ENCODE measurements at places on chromosomes 3 and 15.
A peak's percentile ranks its signal among the peaks of the same experiment; 100 is the strongest.

DNA sequence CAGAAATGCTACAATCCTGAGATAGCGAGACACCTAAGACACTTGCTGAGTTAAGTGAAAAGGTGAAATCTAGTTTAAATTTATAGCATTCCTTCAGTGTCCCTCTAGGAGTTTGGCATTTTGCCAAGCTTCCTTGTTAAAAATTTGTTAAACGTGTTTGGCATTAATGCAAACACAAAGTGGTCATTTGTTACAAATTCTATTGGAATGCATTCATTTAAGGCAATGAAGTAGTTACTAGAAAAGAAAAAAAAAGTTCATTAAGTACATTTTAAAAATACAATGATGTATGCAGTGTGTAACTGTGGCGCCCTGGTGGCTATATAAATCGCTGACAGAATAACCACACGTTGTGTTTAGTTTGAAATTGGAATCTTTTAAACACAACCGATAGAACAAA, 31.3 kb upstream of the WNT5A start:
- DNase-seq, result no peak

- peak; percentile 28 for DNase-seq
These were observed 326.1 kb downstream of the SATB1 start for GRCh38 chr3:18098960-18099587.

DNA sequence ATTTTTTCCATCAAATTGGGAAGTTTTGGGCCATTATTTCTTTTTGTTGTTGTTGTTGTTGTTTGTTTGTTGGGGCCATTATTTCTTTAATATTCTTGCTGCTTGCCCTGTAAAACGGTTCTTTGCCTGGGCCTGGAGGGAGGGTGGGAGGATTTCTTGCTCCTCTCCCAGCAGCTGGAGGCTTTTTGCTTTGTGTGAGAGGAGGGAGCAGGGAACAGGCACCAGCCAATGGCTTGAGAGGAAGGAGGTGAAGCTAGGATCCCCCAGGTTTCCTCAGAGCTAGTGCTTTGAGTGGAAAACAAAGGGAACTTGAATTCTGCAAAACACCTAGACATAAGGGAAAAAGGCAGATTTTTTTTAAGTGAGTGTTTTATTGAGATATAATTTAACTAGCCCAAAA, 61.2 kb upstream of the DNAJC19 start:
- no peak for DNase-seq

DNA sequence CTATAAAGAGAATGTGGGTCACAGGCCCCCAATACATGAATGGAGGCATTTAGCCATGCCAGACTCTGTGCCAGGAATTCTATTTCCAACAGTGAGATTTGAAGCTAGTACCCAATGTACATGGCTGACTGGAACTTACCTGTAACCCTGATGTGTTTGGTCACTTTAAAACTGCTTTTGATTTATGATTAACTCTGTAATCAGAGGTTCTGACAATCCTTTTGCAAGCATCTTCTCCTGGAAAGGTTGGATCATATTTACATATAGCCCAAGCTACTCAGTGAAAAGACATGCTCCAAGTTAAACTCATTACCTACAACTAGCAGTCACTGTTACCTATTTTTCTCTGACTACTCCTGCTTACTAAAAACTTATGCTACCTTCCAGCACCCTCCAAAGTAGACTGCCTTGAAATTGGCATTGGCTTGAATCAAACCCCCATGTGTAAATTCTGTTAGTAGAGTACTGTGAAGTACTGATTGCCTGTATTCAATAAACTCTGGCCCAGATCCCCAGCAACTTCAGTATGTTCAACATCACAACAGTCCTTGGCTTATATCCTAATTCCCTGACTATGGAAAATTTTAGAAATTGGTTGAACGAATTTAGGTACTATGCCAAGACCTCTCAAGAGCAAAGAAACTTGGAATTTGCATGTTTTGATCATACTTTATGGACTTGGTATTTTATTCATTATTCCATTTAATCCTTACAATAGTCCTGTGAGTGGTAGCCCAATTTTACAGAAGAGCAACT, 665.6 kb upstream of the NECTIN3 start:
- no peak for DNase-seq

Data from stimulated activated CD4-positive, alpha-beta T cell treated with anti-CD3 and anti-CD28 coated beads, TNF-alpha, amount 100 ng/mL, for 48 hours (primary cell).